ENCODE measurements at places on chromosomes 3 and 15.

- DNase-seq = no peak
Observed at GRCh38 chr3:121654493-121655385, 6.0 kb downstream of the HCLS1 start.

DNA sequence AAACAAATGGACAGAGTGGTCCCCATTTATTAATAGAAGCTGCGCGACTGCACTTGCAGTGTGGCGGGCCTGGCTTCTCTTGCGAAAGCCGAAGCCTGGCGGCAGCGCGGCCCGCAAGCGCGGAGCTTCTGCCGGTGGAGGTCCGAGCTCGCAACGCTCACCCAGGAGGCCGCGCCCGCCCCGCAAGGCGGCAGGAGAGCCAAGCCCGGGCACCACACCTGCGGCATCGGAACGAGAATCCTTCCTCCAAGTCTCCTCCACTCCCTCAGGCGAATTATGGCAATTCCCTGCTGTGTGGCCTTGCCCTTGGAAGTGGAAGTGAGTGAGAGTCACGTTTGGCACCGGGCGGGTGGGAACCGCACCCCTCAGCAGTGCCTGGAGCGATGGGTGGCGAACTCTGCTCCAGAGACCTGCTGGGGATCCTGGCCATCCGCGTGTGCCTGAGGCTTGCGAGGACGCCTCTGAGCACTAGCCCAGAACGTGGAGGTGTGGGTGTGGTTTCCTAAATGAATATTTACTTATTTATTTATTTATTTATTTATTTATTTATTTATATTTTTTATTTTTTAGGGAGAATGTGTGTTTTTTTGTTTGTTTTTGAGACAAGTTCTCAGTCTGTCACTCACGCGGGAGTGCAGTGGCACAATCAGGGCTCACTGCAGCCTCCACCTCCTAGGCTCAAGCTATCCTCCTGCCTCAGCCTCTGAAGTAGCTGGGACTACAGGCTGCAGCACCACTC, 133.7 kb upstream of the UBE2E1 start:
- DNase-seq = no peak

- DNase-seq = no peak
Observed at GRCh38 chr3:187403768-187404288, 35.6 kb downstream of the RTP4 start.

GRCh38 chr15:95715906-95716656, 614.4 kb upstream of the NR2F2 start:
- no peak for DNase-seq

GRCh38 chr3:81581966-81582599, 179.4 kb downstream of the GBE1 start:
- DNase-seq = no peak

GRCh38 chr3:170531657-170532335, 54.1 kb downstream of the SLC7A14 start:
- DNase-seq = no peak

DNA sequence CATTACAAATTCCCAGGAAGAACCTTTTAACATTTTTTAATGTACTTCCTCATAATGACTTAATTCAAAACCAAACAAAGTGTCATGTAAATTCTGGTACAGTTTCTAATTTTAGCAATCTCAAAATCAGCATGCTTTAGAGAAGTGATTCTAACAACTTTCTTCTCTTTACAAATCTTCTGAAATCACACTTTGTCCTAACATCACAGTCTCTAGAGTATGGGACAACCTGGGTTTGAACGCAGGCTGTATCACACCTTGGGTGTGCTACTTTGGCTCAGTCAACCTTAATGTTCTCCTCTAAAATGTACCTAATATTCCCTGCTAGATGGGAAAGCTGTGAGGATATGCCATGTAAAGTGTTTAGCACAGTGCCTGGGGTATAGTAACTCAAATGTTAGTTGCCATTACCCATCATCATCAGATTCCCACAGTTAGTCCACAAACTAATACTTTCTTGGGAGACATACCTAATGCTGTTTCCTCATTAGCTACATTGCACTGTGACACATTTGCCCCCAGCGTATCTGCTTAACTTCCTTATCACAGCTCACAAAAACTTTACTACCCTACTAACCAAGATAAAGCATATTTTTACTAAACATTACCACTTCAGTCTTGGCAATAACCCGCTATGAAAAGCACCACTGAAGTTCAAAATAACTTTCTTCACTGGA, 3.1 kb downstream of the TSPAN3 start:
- DNase-seq = no peak

DNA sequence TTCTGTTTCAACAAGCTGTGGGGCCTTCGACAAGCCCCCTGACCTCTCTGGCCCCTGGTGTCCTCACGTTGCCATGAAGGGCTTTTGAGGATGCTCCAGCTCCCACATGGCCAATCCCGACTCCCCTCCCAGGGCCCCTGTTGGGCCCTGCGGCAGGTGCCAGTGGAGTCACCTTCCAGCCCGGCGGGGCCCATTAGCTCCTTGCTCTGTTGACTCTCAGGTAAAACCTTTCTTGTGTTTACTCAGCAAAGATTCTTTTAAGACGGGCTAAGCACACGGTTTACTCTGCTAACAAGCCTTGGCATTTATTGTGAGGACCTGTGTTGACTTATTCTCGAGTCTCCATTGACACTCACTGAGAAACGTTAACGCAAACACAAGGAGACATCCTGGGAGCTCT, 15.0 kb downstream of the RPLP1 start:
- no peak for DNase-seq

DNA sequence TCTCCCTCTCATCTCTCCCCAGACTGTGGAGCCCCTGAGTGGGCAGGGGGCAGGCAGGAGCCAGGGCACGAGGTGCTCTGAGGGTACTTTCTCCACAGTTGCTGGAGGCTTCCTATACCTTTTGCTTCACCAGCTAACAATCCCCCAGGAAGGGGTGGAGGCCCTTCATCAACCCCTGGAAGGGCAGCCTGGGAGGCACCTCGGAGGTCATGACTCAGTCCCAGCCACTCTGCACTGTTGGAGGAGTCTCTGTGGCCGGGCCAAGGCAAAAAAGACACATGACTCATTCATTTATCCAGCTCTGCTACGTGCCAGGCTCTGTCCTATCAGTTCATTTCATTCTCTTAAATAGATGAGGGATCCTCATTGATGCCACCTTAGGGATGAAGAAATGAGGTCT, 15.6 kb upstream of the KY start:
- no peak for DNase-seq

- DNase-seq = no peak
Observed at GRCh38 chr15:62121273-62122015, 43.6 kb downstream of the C2CD4B start.

GRCh38 chr15:82851981-82852511, 42.6 kb downstream of the WHAMM start:
- DNase-seq = no peak

- DNase-seq = no peak
Observed at GRCh38 chr3:113261063-113261625, 49.8 kb downstream of the BOC start.

GRCh38 chr15:74937272-74937589, 642 bp downstream of the COX5A start:
- no peak for DNase-seq

- no peak for DNase-seq
Observed at GRCh38 chr15:76898102-76898501, 7.0 kb downstream of the SCAPER start.

DNA sequence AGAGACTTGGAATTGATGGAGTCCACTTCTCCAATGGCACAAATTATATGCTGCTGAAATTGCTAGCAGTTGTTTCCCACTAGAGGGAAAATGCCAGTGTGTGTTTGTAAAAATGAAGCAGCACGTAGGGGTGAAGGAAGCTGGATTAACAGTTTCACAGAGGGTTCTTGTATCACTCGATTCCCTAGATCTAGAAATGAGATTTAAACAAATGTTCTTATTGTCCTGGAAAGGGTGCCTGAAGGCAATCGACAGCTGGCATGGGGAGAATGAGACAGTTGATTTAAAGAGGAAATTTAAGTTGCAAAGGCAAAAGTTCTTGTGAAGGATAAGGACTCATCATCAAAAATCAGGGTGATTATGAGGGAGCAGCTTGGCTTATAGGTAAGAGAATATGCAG, 234.8 kb upstream of the ARPP21 start:
- DNase-seq = no peak

DNA sequence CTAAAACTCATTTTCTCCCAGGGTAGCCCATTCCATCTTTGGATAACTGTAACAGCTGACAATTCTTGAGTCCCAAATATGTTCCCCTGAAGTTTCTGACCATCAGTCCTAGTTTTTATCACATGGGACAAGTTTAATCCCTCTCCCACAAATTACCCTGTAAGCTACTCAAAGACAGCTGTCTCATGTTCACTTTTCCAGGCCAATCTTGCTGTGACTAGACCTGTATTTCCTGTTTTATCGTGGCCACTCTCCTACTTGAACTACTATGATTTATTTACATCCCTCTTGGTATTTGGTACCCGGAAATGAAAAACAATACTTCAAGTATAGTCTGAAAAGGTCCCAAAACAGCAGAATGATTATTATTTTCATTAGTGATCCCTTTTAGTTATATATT, 95.1 kb upstream of the MEX3B start:
- no peak for DNase-seq

DNA sequence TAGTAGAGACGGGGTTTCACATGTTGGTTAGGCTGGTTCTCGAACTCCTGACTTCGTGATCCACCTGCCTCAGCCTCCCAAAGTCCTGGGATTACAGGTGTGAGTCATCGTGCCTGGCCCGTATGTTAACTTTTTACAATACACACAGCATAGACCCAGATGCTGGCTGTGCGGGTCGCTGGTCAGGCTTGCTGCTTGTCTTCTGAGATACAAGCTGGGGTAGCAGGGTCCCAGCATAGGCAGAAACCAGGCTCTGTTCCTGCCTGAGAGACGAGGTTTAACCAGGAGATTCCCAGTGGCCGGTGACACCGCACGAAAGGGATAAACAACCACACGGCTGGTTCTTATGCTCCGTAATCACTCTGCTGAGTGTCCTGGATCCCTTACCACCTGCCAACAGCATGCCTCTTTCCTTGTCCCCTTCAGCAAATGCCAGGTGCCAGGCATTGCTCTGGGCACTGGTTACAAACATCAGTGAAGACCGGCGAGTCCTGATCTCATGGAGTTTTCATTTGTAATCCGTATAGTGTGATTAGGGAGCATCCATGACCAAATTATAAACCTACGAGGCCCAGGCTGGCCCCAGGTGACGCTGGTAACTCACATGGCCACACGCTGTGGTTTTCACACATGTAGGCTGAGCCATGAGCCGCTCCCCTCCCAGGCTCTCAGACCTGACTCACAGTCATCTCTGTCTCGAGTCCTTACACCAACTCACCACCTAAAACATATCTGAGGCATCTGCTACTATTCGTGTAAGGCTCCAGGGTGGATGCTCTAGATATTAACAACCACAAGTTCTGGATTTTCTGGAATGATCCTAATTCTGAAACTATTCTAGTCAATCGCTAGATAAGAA, 125.7 kb downstream of the PDZRN3 start:
- no peak for DNase-seq

DNA sequence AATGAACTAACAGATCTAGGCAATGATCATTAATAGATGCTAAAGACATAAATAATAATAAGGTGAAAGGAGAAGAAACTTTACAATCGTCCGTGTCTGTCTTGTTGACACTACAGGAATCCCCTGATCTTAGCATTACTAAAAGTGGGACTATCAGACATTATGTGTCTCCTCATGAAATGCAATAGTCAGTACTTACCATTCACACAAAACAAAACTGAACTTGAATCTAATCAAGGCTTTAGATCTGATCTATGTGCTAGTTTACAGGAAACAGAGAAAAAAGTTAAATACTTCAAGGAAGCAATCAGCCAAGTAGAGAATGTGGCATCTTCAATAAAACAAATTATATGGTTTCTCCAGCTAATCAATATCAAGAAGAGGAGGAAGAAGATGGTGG, 73.7 kb downstream of the PIK3CB start:
- DNase-seq = no peak

DNA sequence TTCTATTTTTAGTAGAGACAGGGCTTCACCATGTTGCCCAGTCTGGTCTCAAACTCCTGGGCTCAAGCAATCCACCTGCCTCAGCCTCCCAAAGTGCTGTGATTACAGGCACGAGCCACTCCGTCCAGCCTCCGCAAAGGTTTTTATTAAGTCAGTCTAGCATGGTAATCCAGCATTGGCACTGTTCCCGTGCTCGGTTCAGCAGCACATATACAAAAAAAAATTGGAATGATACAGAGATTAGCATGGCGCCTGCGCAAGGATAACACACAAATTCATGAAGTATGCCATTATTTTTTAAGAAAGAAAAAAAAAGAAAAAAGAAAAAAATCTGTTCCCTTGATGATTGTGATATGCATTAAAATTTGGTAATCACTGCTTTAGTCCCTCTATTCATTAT, 8.5 kb downstream of the CKMT1A start:
- DNase-seq = no peak

- DNase-seq = no peak
Observed at GRCh38 chr15:92846741-92847140, 53.4 kb upstream of the CHD2 start.

GRCh38 chr3:38724392-38724736, 74.9 kb upstream of the SCN5A start:
- no peak for DNase-seq

GRCh38 chr3:25293736-25294135, 134.3 kb upstream of the RARB start:
- no peak for DNase-seq

- no peak for DNase-seq
Observed at GRCh38 chr3:14413381-14414071, 11.1 kb downstream of the SLC6A6 start.

DNA sequence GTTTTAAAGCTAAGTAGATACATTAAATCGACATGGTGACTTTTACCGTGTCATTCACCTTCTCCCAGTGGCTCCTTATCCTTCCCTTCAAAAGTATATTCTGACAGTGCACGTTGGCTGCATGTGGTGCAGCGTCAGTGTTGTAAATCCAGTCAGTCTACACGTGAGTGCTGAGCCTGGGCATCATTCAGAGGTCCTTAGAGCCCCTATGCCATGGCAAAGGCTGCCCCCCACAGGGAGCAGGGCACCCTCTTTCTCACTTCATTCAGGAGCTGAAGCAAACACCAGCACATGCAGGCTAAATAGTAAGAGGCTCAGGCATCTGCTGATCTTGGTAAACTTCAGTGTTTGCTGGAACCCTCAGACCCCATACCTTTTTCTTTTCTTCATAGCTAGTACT, 43.3 kb downstream of the RASGRP1 start:
- DNase-seq = no peak

GRCh38 chr3:21860657-21861056, 109.6 kb upstream of the ZNF385D start:
- DNase-seq = no peak

DNA sequence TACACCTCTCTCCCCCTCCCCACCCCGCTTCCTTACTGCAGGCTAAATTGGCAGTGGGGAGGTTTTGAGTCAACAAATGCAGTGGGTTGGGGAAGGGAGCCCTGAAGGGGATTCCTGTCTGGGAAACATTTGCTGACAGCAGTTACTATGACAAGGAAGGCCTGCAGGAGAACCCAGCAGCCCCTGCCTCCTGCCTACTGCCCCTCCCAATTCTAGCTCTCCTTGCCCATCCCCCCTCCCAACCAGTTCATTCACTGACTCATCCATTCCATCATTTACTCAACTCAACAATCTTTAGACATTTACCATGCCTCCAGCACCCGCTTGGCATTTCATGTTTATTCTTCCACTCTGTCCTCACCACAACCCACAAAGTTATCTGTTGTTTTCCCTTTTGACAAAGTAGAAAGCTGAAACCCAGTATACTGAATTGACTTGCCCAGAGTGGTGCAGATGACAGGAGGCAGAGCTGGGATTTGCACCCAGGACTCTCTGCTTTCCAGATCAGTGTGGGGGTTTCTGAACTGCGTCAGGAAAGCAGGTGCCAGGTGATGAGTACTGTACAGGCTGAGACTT, 75.0 kb downstream of the MAGEF1 start:
- DNase-seq = peak; percentile 31

Measured in activated CD4-positive, alpha-beta T cell treated with anti-CD3 and anti-CD28 coated beads, Interleukin-2, amount 50 U/mL, for 24 hours (primary cell).